ENCODE measurements at places on chromosomes 16 and 17. TPM values are rescaled to one million over a fixed set of nuclear protein-coding genes. Genes with fewer than 3 reads are reported as not detected.

TP53TG3 gene
- total RNA-seq, result not detected

BPTF gene
- total RNA-seq, result 23.6 TPM

TSNAXIP1 gene
- not detected for total RNA-seq

SLC12A3 gene
- total RNA-seq, result not detected

MEOX1 gene
- not detected for total RNA-seq

ADAM11 gene
- total RNA-seq, result under 0.01 TPM

STH gene
- total RNA-seq, result not detected

DNAAF8 gene
- under 0.01 TPM for total RNA-seq

OR2C1 gene
- not detected for total RNA-seq

DCTN5 gene
- total RNA-seq, result 90.5 TPM

CA7 gene
- total RNA-seq, result not detected

CCDC200 gene
- not detected for total RNA-seq

PDE6G gene
- 0.21 TPM for total RNA-seq

GRAPL gene
- not detected for total RNA-seq

C17orf67 gene
- total RNA-seq, result 0.64 TPM
